Aortic smooth muscle cell (primary cell): ENCODE measurements at places on chromosomes 16 and 17. TPM values are rescaled to one million over a fixed set of nuclear protein-coding genes. Genes with fewer than 3 reads are reported as not detected.

Gene ABCC12
- total RNA-seq, result not detected in 2 replicates

Gene CCR7
- 0.13 TPM in 1 of 2 replicates, not detected in the other for total RNA-seq

Gene GRAPL
- total RNA-seq, result 0.25 and 0.53 TPM in 2 replicates

Gene CHAD
- not detected in 2 replicates for total RNA-seq

Gene DHX58
- 10.3 and 14.6 TPM in 2 replicates for total RNA-seq

Gene KRT28
- total RNA-seq, result not detected in 2 replicates

Gene TRIM16
- 33.3 and 39.5 TPM in 2 replicates for total RNA-seq

Gene DNAAF8
- total RNA-seq, result 1.1 and 1.3 TPM in 2 replicates

Gene ZNF668
- total RNA-seq, result 7.5 and 9.6 TPM in 2 replicates

Gene CHST5
- 0.13 TPM in 1 of 2 replicates, not detected in the other for total RNA-seq

Gene KRTAP4-5
- not detected in 2 replicates for total RNA-seq

Gene SLFN14
- total RNA-seq, result not detected in 2 replicates

Gene RSAD1
- 15.7 and 18.5 TPM in 2 replicates for total RNA-seq

Gene SSTR5
- total RNA-seq, result 0.12 TPM in 1 of 2 replicates, not detected in the other

Gene SPNS2
- 0.19 and 0.66 TPM in 2 replicates for total RNA-seq

Gene VPS9D1
- 7.7 and 9.2 TPM in 2 replicates for total RNA-seq

Gene KRT9
- total RNA-seq, result not detected in 2 replicates

Gene HID1
- total RNA-seq, result 1.3 and 1.5 TPM in 2 replicates

Gene ANKS4B
- total RNA-seq, result not detected in 2 replicates

Gene KRT23
- not detected in 2 replicates for total RNA-seq

Gene PRSS22
- total RNA-seq, result not detected in 2 replicates
